ENCODE measurements at places on chromosomes 6 and 20.

DNA sequence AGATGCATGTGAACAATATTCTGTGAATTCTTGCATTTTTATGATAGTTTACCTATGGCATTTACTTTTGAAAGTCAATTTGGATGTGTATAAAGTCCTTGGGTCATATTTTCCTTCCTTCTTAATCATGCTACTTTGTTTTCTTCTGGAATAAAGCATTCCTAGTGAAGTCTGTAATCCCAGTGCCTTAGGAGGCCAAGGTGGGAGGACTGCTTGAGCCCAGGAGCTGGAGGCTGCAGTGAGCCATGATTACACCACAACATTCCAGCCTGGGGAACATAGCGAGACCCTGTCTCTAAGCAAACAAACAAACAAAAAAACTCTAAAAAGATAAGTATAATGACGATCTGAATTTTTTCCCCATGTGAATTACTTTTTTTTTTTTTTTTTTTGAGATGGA, 69.7 kb upstream of the SYNCRIP start:
- DNase-seq, result no peak

DNA sequence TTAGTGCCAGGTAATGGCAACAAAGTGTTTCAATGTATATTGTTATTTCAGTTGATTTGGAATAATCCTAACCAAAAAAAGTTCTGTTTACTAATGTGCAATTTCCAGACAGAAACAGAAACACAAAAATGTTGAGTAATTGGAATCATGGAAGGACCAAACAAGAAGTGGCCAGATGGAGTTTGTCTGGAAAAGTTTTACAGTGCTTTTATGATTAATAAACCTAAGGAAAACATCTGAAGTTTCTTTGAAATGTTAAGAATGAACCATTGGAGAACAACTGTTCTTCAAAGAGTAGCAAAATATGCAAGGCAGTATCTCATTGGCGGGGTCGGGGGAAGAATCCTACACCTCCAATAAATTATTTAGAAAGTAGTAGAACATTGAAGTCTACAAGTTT, 19.0 kb upstream of the FILIP1 start:
- no peak for DNase-seq

DNA sequence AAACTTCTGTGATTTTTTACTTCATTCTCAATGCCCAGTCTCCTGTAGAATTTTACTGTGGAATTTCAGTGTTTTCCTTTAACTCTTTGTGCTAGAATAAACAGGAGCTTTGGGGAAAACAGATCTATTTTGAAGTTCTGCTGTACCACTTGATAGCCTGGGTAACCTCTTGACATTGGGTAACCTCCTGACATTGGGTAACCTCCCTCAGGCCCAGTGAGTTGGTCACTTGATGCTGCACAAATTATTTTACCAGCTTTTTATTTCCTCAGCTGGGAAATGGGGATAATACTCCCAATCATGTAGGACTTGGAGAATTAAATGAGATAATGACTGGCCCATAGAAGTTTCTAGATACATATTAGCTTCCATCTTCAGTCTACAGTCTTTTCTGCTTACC, 137.3 kb upstream of the TOP1 start:
- DNase-seq, result no peak

DNA sequence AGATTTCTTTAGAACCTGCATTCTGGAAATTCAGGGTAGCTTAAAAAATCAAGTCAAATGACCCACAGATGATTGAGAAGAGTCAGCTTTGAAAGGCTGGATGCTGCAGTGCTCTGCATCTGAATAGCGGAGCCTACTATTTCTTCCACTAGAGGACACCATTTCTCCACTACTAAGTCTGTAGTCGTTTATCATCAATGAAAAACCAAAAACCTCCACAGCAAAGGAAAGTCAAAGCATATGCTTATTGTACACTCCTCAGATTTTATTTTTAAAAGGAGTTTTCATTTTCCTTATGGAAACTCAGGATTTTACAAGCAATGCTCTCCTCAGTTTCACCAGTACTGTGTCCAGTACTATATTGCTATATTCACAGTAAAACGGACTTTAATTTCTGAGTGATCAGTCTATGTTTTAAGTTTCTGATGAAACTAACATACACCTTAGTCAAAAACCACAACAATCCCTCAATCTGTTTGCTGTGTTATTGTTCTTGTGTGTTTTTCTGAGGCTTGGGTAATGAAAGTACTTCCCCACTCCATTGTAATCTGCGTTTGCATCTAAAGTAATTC, 50.5 kb upstream of the ENPP5 start:
- peak; percentile 59 for DNase-seq

DNA sequence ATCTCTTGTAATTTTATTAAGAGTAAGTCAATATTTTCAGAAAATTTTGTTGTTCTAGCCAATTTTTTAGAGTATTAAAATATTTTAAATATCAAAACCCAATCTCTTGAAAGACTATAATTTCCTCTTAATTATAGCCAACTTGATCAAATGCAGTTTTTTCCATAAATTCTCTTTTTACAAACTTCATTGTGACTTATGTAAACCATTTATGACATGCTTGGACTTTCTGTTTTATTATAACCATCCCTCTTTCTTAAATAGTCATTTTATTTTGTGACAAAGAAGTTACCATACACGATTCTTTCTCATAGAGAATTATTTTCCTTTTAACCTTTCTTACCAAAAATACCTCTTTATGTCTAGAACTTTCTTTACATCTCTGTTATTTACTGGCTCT, 1075.5 kb downstream of the KHDRBS2 start:
- DNase-seq, result no peak

- DNase-seq, result no peak
Measured at GRCh38 chr6:11056871-11057270, 12.8 kb upstream of the ELOVL2 start.

DNA sequence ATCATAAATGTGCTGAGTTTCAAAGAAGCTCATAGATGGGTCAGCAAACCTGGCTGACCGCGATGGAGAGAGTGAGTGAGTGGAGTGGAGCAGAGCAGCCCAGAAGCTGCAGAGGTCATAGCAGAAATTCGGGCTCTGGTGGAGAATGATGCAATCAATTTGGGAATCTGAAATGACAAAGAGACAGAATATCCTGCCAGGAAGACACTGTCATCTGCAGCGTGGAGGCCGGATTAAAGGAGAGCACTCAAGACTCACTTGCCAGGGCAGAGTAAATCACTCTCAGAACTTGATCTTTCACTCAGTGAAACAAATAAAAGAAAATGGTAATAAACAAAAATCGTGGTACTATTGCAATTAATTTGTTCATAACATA, 109.6 kb upstream of the RREB1 start:
- DNase-seq, result peak; percentile 59

- no peak for DNase-seq
Measured at GRCh38 chr20:48703107-48703506, 124.7 kb downstream of the PREX1 start.
